CD4-positive, alpha-beta memory T cell (primary cell): ENCODE measurements at places on chromosomes 12 and 14.

DNA sequence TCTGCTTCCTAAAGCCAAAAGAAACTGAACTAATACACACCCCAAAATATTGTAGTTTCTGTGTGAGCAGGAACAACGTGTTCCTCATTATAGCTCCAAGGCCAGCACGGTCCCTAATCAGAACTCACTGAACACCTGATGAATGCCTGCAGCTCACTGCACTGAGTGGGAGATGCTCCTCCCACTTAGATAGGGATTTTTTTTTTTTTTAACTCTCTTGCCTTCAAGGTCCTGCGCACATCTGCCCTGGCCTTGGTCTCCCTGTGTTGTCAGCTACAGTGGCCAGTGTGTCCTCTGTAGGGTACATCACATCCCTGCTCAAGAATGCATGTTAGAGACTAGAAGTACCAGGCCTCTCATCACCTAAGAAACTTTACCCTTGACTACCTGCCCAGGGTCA lies 44.3 kb upstream of the TMPO start:
- DNase-seq: no peak

- no peak for DNase-seq
These were observed 44.8 kb downstream of the SLC17A8 start for GRCh38 chr12:100401660-100402059.

GRCh38 chr12:52007158-52007921 lies 594 bp downstream of the TAMALIN start:
- peak; percentile 74 for DNase-seq

DNA sequence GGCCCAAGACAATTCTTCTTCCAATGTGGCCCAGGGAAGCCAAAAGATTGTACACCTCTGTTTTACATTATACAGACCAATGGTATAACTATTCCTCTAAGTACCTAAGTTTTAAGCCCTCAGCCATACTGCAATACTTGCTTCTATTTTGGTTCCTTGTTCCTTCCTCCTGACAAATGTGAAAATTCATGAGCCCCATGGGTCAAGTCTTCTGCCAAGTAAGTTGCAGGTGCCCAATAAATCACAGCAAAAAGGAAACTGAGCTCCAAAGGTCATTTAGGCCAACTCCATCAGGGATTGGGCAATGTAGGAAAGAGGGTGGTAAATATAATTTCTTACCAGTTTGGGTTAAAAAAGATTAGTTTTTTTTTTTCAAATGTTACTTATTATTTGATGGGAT lies 57.7 kb upstream of the NPFF start:
- no peak for DNase-seq

DNA sequence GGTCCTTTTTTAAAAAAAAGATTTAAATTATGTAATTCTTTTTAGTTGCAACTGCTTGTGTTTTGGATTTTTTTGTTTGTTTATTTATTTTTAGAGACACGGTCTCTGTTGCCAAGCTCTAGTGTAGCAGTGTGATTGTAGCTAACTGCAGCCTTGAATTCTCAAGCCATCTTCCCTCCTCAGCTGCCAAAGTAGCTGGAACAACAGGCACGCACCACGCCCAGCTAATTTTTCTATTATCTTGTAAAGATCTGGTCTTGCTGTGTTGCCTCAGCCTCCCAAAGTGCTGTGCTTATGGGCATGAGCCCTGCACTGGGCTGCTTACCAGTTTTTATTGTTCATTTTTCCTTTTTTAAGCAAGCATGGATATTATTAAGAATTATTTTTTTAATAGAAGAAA lies 10.6 kb upstream of the ART4 start:
- no peak for DNase-seq

DNA sequence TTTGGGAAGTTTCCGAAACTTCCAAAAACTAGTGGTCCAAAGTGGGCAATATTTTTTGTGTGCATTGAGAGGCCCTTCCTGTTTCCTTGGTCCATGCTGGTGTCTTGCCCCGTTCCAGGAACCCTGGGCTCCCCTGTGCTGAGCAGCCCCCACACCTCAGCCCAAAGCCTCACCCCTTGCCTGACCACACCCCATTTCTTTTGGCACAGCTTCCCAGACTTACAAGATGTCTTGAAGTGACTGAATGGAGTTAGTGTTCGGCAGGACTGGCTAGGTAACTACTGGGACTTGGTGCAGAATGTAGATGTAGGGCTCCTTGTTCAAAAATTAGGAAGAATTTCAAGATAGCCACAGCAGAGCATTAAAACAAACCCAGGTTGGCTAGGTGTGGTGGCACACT lies 68.6 kb downstream of the ETV6 start:
- DNase-seq: no peak

DNA sequence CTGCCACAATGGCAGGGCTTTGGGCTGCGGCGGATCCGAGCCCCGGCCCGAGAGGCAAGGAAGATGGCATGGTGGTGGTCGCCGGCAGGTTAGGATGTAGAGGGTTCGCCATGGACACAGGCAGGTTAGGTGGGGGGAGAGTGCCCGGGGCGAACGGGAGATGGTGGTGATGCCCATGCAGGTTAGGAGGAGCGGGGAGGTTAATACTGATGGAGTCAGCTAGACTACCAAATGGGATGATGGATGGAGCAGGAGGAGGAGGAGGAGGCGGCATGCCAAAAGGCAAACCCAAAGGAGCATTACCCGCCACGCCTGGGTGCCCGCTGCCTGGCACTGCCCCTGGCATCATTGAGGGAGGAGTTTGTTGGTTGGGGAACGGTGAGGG lies 6.2 kb downstream of the MYL6 start:
- no peak for DNase-seq

DNA sequence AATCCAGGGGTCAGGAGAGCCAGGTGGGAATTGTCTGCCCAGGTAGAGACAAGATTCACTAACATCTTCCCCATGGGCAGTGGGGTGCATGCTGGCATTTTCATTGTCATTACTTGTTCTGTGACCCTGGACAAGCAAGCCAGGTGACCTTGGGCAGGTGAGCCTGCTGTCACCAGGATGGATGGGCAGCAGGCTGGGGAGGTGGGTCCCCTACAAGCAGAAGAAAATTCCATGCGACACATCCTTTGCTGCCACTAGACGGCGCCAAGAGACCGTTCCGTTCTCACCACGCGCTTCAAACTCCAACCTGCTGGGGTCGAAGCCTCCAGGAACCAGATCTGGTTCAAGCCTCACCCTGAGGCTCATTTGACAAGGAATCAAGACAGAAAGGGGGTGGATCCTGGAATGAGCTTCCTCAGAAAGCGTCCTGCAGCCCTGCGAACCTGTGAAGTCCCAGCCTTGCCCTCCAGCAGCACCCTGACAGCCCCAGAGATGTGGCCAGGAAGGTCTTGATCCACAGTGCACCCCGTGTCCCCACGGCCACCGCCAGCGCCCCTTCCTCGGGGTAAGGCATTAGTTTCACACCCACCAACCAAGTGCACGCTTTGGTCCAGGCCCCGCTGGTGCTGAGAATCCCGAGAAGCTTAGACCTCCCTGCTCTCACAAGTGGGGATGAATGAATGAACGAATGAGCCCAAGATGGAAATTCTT lies 3.2 kb upstream of the DYNC1H1 start:
- DNase-seq: peak; percentile 73

GRCh38 chr12:52689239-52689638 lies 9.0 kb upstream of the KRT1 start:
- no peak for DNase-seq

GRCh38 chr12:42178101-42178500 lies 33.4 kb upstream of the GXYLT1 start:
- DNase-seq: no peak

- no peak for DNase-seq
These were observed at the start of gene SERPINA3 for GRCh38 chr14:94612174-94612573. Gene SERPINA3 (plus strand): TSS chr14:94612391. CDS start chr14:94614442, 2,051 bp downstream.

DNA sequence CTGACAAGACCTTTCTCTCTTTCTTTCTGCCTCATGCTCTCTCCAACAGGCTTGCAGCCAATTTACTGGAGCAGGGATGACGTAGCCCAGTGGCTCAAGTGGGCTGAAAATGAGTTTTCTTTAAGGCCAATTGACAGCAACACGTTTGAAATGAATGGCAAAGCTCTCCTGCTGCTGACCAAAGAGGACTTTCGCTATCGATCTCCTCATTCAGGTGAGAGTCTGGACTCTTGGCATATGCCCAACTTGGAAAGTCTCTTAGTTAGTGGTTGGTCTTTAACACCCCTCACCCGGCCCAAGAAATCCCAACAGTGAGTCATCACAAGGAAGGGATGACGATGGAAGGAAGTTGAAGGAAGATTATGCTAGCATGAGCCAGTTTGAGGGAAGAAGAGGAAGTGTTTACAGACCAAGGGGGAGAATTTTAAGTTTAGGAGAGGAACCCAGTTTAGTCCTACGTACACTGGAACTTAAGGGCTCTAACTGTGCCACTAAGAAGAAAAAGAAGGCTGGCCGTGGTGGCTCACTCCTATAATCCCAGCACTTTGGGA lies 189.7 kb downstream of the ETV6 start:
- DNase-seq: no peak

- DNase-seq: no peak
These were observed 52.1 kb downstream of the SLC15A4 start for GRCh38 chr12:128771681-128772080.

DNA sequence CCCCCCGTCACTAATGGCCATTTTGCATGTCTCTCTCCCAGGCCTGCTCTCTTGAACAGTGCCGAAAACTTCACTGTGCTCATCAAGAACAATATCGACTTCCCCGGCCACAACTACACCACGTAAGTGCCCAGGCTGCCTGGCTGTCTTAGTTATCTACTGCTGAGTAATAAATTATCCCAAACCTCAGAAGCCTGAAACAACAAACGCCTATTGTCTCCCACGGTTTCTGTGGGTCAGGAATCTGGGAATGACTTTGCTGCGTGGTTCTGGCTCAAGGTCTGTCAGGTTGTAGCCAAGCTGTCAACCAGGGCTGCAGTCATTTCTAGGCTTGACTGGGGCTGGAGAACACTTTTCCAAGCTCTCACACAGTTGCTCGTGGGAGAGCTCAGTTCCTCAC lies 32.6 kb downstream of the P2RX7 start:
- no peak for DNase-seq

GRCh38 chr12:60803147-60803546 lies 1207.3 kb downstream of the SLC16A7 start:
- DNase-seq: no peak

DNA sequence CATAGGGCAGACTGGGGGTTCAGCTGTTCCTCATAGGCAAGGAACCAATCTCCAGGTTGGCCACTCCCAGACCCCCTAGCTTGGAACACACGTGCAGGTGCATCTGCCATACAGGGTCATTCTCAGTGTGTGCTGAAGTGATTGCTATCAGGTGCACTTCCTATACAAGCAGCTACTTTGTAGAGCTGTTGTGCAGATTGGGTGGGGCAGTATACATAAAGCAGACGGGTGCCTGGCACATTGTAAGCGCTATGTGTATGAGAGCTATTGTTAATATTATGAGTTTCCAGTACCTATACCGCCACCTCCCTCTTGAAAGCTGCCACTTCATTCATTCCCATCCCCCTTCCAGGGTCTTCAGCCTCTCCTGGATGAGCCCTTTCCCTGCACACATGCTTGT lies 17.3 kb downstream of the IRF2BPL start:
- DNase-seq: peak; percentile 32

- DNase-seq: no peak
These were observed 2.8 kb downstream of the TESPA1 start for GRCh38 chr12:54981796-54982195.

DNA sequence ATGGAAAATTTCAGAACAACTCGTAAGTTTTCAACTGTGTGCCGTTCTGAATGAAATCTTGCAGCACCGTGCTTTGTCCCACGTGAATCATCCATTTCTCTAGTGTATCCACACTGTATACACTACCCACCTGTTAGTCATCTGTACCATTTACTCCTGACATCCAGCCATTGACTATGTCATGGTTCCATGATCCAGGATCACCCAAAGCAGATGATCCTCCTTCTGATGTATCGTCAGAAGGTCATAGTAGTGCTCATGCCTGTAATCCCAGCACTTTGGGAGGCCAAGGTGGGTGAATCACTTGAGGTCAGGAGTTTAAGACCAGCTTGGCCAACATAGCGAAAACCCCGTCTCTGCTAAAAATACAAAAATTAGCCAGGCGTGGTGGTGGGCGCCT lies 122.9 kb downstream of the PPHLN1 start:
- no peak for DNase-seq

DNA sequence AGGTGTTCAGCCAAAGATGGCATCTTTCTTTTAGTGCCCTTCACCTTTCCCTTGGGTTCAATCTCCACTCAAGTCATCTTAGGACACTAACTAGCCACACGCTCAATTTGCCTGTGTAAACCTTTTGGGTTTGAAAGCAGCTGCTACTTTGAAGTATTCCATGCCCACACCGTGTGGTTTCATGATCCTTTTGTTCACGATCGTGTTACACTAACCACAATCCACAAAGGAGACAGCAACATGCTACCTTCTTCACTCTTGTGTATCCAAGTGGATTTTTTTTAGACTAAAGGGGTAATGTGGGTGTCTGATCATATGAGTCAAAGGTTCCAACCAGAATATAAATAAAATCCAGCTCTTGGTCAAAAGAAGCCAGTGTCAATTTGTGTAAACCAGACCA lies 122.7 kb upstream of the FAR2 start:
- DNase-seq: no peak

DNA sequence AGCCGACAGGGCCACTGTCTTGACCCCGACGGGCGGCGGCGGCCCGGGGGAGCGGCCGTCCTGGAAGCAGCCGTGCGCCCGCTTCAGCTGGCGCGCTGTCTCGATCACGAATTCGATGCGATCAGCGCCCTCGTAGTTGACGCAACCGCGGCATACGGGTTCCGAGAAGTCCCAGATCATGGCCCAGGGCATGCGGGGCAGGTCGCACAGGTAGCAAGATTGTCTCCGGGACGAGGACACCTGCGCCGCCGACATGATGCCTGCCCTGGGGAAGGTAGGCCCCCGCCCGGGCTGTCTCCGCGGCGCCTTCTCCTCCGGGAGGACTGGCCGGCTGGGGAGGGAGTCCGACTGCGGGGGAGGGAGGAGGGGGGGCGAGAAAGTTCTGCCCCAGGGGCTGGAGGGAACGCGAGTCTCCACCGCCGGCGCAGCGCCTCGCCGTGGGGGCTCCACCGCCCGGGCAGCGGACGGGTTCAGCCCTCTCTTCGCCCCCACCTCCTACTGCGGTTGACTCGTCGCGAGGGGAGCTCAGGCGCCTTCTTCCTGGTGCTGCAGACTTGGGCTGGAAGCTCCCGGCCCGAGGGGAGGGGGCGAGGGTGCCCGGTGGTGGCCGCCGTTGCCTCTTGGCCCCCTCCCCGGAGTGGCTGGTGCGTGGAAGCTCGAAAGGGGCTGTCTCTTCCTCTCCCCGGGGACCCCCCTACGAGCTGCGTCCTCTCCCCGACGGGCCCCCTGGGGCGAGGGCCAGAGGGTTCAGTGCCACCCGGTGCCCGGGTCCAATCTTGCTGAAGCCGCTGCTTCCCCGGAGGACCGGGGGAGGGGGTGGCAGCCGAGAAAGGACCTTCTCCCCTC lies 747 bp downstream of the IRF2BPL start:
- DNase-seq: peak; percentile 74

- no peak for DNase-seq
These were observed 232.4 kb downstream of the RGS6 start for GRCh38 chr14:72164420-72165228.

- DNase-seq: no peak
These were observed 49.7 kb downstream of the DRAM1 start for GRCh38 chr12:101927036-101927435.

- no peak for DNase-seq
These were observed 22.9 kb downstream of the SPTSSA start for GRCh38 chr14:34439090-34439489.
